ENCODE measurements at places on chromosomes 7 and 10.

DNA sequence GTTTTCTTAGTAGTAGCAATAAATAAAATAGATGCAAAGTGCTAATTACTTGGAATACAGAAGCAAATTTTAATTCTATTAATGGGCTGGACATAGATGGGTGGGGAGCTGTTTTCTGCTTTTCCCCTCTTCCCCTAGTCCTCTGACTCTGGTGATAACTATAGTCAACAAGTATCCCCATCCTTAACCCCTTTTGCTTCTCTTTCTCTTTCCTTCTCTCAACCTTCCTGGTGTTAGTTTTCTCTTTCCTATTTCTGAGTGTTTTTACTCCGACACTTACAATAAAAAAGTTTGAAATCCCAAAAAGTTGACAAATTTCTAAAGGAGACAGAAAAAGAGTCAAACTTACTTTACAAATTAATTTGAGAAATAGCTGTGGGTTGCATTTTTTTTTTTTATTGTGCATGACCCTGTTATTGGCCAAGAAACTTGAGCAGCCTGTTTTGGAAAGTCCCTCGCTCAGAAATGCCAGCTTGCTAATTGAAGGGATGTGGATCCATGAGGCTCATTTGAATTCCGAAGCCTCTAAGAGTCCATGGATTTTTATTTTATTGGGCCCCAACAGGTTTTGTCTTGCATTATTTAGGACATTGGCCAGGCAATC lies 2.4 kb downstream of the FAS start:
- no peak for DNase-seq

DNA sequence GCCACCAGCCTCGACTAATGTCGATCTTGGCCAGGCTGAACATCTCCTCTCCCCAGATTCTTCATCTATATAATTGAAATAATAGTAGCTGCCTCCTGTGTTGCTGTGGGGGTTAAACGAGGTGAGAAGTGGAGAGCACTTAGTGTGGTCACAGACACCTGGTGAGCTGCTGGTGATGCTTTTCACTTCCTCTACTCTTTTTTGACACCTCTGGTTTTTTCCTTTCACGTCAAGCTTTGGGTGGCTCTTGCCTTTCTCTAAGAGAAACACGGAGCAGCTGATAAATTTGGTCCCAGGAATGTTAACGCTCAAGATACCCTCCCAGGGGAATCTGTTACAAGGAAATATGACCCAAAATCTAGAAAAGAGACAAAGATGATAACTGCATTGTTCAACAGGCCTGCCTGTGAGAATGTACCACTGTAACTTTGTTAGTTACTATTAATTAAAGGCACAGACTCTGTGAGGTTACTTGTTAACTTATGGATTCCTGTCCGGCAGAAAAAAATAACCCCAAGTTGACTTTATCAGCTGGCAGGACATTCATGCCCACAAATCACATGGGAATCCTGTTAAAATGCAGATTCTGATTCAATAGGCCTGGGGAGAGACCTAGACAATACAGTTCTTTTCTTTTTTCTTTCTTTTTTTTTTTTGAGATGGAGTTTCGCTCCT lies 9.5 kb upstream of the NPFFR1 start:
- DNase-seq = no peak

- DNase-seq = no peak
Measured at GRCh38 chr7:35714862-35715261, 19.9 kb upstream of the HERPUD2 start.

GRCh38 chr10:102316421-102316820 lies 71.1 kb downstream of the GBF1 start:
- no peak for DNase-seq

- no peak for DNase-seq
Measured at GRCh38 chr7:131607291-131608115, 51.1 kb upstream of the PODXL start.

- DNase-seq = no peak
Measured at GRCh38 chr10:43084812-43085211, 7.9 kb downstream of the RET start.

DNA sequence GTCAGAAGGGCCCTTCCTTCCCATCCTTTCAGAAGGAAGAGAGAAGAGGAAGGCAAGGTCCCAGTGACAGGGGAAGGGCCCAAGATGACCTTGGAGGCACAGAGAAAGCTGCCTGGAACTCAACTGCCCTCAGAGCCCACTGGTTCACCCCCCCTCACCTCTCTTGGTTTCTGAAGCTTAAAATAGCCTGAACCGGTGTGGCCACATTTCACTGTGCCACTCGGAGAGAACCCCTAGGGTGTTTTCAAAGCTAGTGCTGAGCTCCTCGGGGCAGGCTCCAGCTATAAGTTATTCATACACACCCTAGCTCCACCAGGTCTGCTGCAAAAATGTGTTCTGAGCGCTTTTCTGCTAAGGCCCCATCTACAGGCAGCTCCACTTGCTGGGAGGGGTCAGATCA lies 60.9 kb upstream of the ADRB1 start:
- peak; percentile 50 for DNase-seq

DNA sequence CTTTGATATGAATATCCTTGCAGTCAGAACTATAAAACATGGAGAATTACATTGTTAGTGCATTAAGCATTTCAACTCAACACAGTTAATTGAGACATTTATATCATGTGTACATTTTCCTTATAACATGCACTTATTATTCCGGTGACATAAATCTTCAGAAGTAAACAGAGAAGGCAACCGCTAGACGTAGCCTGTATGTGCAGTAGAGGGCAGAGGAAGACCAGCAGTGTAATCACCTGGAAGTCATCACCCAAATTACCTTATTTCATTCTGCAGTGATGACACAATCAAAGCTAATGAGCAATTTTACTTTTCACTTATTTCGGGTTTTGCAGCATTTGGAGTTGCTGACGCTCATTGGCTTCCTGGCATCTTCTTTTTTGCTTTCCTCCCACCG lies 394.6 kb downstream of the SDK1 start:
- no peak for DNase-seq

DNA sequence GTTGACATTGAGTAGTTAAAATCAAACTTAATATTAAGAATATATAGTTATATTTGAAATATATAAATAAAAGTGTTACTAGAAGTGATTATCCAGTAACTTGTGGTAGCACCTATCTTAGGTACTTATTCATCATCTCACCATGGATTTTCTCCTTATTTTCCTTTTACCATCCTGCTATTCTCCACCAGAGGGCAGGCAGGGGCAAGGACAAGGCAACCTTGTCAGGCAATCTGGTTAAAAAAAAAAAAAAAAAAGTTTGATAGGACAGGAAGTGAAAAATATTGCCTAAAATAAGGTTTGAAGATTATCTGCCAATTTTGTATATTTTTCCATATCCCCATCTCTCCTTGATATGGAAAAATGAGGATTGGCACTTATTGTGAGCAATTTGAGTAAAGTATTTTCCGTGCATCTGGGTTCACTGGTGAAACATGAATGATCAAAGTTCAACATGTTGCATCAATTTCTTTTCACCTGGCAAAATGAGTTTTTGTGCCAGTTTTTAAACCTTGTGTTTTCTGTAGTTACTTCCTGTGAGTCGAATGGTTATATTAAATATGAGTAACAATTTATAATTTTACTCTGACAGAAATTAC lies 256.7 kb downstream of the AGMO start:
- peak; percentile 42 for DNase-seq

GRCh38 chr10:5089865-5090264 lies 4.3 kb upstream of the AKR1C3 start:
- DNase-seq = no peak

GRCh38 chr7:27593226-27593625 lies 69.5 kb downstream of the HIBADH start:
- no peak for DNase-seq

DNA sequence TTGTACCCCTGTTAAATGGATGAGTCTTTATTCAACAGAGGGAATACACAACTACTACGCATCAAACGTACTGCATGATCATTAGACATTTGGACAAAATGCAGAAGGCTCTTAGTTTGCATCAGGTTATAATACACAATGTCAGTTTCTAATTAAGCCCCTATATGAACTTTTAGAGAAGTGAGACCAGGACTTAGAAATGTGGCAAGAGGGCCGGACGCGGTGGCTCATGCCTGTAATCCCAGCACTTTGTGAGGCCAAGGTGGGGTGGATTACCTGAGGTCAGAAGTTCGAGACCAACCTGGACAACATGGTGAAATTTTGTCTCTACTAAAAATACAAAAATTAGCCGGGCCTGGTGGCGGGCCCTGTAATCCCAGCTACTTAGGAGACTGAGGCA lies 76.3 kb upstream of the MGMT start:
- DNase-seq = no peak

- no peak for DNase-seq
Measured at GRCh38 chr7:111558991-111559390, 3.3 kb downstream of the IMMP2L start.

DNA sequence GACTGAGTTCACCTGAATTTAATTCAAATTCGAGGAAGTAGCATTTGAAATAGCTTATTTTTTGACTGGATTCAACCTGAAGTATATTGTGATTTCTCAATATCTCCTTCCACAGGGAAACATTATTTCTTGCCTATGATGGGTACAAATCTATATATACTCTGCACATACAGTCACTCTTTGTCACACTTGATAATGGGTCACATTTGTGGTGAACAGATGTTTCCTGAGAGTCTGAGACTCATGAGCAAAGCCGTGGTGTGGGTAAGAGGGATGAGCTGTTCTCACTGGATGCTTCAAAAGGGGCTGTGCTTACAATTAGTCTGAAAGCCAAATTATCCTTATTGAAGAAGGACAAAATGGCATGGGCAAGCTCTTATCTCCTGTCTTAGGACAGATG lies 18.0 kb upstream of the TBXAS1 start:
- no peak for DNase-seq

GRCh38 chr7:112868609-112869008 lies 78.4 kb upstream of the TMEM168 start:
- no peak for DNase-seq

GRCh38 chr10:34670081-34670480 lies 145.0 kb downstream of the PARD3 start:
- no peak for DNase-seq

DNA sequence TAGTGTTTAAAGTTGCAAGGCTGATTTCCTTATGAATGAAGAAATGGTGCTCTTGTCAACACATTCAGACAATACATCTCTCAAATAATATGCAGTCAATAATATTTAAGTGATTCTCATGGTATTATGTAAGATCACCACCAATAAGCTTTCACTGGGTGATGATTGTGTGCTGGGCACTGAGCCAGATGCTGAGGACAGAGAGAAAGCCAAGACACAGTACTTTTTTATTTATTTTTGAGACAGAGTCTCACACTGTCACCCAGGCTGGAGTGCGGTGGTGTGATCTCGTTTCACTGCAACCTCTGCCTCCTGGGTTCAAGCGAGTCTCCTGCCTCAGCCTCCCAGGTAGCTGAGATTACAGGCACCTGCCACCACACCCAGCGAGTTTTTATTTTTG lies 130.6 kb upstream of the LSM8 start:
- DNase-seq = no peak

- DNase-seq = no peak
Measured at GRCh38 chr10:59633063-59633462, 76.6 kb downstream of the SLC16A9 start.

DNA sequence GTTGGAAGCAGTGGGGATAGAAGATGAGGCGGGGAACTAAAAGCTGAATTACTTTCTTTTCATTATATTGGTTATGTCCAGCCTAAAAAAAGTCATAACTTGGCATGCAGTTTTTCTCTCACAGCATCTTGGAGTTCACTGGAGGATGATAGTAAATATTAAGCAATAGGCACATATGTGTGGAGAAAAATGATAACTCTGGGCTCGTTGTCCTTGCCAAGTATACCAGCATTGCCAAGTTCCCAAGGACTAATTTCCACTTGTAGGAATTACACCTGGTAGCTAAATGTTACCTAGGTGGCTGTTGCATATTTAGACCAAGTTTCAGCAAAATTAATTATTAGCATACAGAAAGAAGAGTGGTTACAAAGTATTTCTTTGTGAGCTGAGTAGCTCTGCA lies 1007.6 kb downstream of the ANKRD7 start:
- DNase-seq = no peak

- DNase-seq = no peak
Measured at GRCh38 chr10:87519582-87519981, 14.9 kb downstream of the MINPP1 start.

Data from mesothelial cell of epicardium (in vitro differentiated cells).